ENCODE measurements at places on chromosomes 4 and X.

DNA sequence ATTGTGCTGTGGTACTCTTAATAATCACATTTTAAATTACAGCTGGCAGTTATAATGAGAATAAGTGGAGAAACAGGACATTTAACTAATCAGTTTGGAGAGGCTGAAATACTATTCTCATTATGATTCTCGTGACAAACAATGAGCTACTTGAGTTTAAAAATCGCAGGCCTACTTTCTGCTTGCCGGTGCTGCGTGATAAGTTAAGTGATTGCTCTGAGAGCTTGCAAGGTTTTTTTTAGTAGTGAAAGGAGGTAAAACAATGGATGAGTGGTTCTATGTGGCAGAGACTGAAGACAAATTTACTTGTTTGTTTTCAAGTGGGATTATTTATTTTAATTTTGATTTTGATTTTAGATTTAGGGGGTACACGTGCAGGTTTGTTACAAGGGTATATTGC is 114.0 kb downstream of the RAPGEF2 start:
- DNase-seq: no peak

DNA sequence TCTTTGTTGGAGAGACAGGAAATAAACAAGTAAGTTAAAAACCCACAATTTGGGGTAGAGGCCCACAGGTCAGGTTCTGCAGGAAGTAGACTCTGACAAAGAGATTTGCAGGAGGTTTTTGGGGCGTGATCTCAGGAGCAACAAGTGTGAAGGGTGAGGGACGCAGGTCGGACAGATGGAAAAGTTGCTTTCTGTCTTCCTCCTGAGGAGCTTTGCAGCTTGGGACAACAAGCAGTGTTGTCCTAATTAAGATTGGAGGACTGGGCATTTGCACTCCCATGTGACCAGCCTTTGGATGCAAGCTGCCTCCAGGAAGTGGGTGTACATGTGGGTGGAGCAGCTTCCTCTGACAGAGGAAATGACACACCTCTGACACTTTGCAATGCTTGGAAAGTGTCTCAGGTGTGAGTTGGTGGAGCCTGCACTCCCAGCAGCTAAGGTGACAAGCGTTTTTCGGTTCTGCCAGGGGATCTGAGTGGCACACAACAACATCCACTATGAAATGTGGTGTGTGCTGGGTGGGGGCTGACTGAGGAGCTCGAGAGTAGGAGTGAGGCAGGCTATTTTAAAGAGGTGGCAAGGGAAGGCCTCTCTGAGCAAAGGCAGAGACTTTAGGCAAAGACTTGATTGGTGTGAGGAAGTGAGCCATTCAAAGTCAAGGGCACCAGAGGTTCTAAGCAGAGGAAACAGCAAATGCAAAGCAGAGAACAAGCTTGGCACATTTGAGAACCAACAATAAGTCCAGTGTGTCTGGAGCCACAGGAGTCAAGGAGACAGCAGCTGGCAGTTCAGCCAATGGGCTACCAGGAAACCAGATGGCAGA is 339.8 kb upstream of the GATB start:
- DNase-seq: peak; percentile 65

GRCh38 chrX:131729295-131729694 is 185.4 kb downstream of the OR13H1 start:
- no peak for DNase-seq

DNA sequence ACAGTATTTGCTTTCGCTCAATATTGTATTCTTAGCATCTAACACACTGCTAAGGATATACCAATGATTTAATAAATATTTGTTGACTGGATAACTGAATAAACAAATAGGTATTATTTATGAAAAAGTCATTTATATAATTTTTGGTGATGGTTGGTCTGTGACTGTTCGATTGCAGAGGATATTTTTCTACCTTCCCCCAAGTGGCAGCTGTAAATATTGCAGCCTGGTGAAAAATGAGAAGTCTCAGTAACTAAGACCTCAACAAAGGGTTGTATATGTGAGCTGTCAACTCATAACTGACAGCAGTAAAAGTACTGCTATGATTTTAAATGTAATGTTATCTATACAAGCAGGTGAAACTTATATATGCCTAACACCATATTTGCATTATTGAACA is 36.0 kb downstream of the HTR2C start:
- no peak for DNase-seq

GRCh38 chrX:452598-452997 is 65.9 kb upstream of the PPP2R3B start:
- no peak for DNase-seq

GRCh38 chr4:186095406-186095805 is 9.1 kb upstream of the FAM149A start:
- no peak for DNase-seq

DNA sequence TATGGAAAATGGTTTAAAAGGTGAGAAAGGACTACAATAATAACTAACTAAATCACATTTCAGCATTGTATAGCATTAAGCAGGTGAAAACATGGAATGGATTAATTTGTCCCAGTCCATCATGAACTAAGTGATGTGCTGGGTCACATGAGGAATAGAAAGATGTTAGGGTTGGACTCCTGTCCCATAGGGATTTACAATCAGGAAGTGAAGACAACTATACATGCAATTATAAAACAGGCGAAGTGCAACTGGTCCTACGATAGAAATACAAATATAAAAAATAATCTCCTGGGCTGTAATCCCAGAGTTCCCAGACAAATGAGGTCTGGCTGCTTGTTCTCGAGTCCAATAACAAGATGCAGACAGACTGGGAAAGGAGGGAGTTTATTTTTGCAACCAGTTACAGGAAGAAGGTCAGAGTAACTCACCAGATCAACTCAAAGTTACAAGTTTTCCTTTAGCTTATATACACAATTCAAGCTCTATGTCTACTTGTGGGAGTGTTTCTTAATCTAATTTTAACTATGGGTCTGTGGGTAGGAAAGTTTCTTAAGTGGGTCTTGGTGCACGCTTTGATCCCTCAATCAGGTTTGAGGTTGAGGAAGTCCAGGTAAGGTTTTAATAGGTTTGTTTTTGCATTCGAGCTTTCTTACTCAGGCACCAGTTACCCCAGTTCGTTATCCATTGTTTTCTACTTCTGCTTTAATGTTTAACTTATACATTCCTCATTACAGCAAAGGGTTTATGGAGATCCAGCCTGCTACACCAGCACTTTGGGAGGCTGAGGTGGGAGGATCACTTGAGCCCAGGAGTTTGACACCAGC is 50.1 kb downstream of the IGFBP7 start:
- DNase-seq: no peak

- DNase-seq: no peak
Measured at GRCh38 chrX:74249963-74250362, 54.0 kb upstream of the ZCCHC13 start.

- DNase-seq: no peak
Measured at GRCh38 chr4:91025241-91026148, 898.3 kb downstream of the CCSER1 start.

- DNase-seq: no peak
Measured at GRCh38 chrX:640641-641040, 10.1 kb downstream of the SHOX start.

DNA sequence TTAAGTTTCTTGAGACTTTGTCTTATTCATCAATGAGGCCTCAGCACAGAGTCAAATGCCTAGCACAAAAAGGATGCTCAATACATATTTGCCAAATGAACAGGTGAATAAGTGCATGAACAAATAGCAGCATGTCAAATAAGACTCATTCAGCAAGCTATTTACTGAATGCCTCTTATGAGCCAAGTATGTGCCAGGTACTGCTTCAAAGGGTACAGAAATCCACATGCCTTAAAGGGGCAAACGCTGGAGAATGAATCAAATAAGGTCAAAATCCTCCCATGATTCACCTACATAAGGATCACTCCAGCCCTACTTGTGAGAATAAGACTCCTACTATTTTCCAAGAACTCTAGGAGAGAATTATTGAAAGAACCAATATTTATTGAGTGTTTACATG is 260.2 kb upstream of the CPEB2 start:
- DNase-seq: no peak

- DNase-seq: no peak
Measured at GRCh38 chr4:26930964-26931363, 70.3 kb downstream of the STIM2 start.

- no peak for DNase-seq
Measured at GRCh38 chr4:176875446-176875930, 82.8 kb upstream of the VEGFC start.

- no peak for DNase-seq
Measured at GRCh38 chr4:119105605-119106004, 30.0 kb upstream of the MYOZ2 start.

DNA sequence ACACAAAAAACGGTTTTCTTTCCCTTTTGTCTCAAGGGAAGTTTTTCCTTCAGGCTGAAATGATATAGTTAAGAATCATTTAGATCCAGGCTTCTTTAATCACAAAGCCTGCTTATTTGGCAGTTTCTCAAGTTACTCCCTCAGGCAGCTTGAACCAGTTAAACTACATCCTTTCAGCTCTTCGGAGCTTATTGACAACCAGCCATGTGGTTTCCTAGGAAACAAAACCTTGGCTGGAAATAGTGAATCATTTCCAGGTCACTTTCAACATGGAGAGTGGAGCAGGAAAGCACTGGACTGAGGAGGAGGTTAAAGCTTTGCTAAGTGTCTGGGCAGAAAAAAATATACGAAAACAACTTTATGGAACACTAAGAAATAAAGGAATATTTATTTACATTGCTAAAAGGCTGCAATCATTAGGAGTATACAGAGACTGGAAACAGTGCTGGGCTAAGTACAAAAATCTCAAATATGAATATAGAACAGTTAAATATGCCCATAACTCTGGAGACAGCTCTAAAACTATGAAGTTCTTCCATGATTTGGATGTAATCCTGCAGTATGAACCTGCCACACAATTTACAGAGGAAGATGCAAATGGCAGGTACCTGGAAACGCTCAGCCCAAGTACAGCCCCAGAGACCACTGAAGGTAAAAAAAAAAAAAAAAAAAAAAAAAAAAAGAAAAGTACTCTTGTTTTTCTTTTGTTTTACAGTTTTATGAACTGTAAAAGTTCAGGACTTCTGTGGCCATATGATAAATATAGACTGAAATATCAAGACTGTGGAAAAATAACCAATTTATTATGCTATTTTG is 23.2 kb upstream of the AASDH start:
- no peak for DNase-seq

GRCh38 chr4:162732876-162733275 is 433.8 kb downstream of the NAF1 start:
- DNase-seq: no peak

DNA sequence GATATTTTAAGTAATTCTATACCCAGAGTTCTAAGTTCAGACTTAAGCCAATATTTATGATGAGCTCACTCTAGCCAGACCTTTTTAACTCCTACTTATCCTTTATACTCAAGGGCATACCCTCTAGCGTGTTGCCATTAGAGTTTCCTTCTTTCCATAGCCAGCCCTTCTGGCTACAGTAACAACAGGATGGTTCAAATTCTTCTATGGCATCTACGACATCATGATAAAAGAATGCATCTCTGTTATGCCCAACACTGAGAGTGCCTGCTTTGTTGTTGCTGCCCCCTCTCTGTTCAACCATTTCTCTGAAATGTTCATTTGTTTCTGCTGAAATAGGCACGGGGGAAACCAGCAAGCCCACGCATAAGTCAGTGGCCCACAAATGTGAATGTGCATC is 104.5 kb downstream of the UBE2NL start:
- no peak for DNase-seq

DNA sequence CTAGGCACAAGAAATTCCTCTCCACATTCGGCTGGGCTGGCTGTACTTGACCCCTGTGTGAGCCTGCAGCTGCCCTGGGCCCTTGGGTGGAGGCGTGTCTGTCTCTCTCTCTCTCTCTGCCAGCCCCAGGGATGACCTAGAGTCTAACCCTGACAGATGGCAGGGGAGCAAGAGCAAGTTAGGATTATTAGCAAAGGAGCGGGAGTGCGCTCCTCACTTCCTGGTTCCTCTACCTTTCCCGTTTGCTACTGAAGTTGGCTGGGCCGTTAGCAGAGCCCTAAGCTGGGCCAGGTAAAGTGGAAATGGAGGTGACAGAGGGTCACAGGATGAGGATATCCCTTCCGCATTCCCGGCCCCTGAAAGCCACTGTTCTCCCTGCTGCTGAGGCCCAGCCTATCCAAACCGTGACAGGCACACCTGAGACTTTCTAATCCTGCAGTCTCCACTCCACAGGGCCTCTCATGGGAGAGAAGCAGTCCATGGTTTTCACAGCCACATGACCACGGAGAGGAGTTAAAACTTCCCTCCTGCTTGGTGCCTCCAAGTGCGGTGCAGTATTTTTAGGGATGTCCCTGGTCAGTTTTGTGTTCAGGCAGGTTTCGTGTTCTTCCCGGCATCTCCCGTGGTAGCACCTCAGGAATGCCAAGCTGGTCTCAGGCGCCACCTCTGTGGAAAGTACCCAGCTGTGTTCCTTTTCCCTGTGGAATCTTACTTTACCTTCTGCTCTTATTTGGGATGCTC is 79.3 kb downstream of the CLDN22 start:
- no peak for DNase-seq

DNA sequence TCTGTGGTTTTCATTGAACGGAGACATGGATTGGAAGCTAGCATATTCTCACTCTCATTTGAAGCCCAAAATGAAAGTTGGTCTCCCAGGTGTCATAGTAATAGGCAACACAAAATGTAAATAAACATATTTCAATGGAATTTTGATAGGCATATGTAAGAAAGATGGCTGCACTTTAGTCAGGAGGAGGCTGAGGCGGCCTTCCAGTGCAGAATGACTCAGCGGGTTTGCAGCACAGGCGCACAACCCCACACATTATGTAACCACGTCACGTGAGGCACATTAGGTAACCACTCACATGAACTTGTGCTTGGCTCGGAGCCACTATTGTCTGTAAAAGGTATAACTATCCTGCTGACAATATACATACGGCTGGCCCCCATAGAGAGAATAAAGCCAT is 381.7 kb downstream of the GPAT3 start:
- no peak for DNase-seq

DNA sequence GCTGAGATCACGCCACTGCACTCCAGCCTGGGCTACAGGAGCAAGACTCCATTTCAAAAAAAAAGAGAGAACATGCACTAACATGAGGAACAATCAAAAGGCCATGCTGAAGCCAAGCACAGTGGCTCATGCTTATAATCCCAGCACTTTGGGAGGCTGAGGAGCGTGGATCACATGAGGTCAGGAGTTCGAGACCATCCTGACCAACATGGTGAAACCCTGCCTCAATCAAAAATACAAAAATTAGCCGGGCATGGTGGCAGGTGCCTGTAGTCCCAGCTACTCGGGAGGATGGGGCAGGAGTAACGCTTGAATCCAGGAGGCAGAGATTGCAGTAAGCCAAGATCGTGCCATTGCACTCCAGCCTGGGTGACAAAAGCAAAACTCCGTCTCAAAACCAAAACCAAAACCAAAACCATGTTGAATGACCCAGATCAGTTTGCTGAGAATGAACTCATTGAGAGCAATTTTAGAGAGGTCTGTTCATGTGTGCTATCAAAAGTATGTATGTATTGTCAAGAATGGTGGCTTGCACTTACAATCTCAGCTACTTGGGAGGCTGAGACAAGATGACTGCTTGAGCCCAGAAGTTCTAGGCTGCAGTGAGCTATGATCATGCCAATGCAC is 44.8 kb downstream of the PDS5A start:
- no peak for DNase-seq

DNA sequence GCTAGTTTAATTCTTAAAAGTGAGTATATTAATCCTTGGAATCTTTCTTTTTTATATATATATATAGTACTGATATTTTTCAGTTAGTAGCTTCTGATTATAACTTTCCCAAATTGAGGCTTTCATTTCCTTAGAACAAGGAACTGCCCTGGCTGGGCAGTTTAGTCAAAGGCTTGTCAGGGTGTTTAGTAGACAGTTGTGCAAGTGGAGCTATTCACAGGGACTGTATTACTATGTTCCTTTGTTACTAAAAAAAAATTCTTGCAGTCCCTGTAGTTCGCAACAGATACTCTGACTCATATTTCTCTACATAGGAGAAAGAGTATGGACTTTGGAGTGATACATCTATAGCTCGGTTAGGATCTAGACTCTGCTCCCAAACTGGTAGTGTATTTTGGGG is 20.8 kb downstream of the USO1 start:
- no peak for DNase-seq

All from stimulated activated CD4-positive, alpha-beta T cell treated with anti-CD3 and anti-CD28 coated beads, Interleukin-2, amount 100 ng/mL, for 24 hours (primary cell).